ENCODE measurements at places on chromosomes 4 and X.

- DNase-seq, result no peak
Measured at GRCh38 chrX:47206316-47206715, 12.2 kb upstream of the CDK16 start.

- no peak for DNase-seq
Measured at GRCh38 chr4:2927016-2927695, 36.0 kb downstream of the NOP14 start.

DNA sequence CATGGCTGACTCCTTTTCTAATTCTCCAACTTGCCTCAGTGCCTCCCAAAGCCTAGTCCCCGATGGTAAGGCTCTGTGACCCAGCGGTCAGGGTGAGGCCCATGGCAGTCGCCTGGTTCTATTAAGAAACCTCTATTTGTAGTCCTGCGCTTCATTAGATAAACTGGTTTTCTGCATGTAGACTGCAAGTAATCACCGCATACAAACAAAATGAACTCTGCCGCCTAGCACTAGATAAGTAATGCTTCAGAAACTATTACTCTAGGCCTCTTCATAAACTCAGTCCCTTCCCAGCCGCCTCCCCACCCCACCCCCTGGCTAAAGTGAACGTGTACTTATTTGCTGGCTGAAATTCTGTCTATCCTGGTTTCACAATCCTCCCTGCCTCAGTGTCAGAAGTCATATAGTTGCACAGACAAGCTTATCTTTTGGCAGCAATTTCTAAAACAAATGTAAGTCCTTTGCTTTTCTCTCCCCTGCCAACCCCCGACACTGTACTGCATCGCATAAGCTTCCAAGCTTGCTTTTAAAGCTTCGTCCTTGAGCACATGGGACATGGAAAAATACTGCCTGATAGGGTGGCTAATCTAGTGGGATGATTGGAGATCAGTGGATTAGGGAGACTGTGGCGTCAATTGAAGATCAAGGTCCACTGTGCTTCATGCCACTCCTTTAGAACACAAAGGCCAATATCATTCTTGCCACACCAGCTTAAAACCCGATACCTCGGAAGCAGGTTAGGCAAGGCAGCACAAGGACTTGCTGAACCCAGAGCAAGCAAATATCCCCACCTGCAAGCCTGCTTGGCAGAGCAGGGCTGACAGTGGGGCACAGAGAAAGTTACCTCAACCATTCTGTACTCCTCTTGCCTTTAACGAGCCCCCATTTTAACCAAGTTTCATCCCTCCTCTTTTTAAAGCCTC lies 125.8 kb downstream of the IRF2 start:
- DNase-seq, result no peak

- DNase-seq, result no peak
Measured at GRCh38 chr4:132417220-132417619, 731.9 kb upstream of the PCDH10 start.

GRCh38 chr4:25860586-25861279 lies 2.1 kb downstream of the SEL1L3 start:
- DNase-seq, result no peak

DNA sequence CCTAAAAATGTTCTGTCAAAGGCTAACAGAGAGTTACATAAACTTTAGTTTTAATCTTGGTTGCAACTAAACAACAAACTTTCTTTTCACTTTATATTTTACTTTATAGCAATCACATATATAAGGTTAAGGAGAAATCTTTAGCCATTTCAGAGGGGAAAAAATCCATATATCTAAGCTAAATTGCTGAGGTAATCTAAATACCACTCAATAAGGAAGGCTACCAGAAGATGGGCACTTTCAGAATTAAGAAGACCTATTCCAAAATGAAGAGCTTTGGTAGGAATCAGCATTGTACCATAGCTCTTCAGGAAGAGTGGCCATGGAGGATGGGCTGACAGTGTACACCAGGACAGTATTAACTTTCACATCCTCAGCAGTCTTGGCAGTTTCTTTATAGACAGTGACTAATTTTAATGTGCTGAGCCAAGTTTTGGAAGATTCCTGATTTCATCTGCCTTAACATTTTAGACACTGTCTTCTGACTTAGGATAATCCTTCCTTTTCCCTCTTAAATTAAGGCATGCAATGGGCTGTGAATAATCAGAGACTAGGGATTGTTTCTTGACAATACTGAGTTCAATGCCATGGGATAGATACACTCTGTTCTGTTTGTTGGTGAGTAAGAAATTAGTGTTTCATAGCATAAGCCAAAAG lies 7.1 kb downstream of the FAT4 start:
- no peak for DNase-seq

Data from NCI-H146 (cell line).